Gastrocnemius medialis (tissue), 4 donors: ENCODE measurements at places on chromosomes 3 and 15. TPM values are rescaled to one million over a fixed set of nuclear protein-coding genes. Genes with fewer than 3 reads are reported as not detected.
A peak's percentile ranks its signal among the peaks of the same experiment; 100 is the strongest.

SEMA5B gene
- total RNA-seq, result 0.10 TPM

PARP3 gene
- total RNA-seq, result 19.0 TPM

DNA sequence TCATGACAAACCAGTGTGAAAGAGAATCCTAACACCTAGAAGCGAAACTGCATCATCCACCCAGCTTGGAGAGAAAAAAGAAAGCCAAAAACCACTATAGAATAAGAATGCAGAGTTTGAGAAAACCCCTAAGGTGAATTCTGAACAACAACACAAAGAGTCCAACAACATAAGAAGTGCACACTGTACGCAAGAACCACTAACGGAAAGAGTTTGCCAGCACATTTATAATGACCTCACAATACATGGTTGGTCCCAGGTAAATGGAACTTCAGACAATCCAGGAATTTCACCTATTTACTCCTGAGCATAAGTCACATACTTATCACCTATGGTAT is 128.3 kb upstream of the BHLHE40 start:
- H3K4me3 ChIP-seq, result no peak overlapping the region
- H3K36me3 ChIP-seq, result no peaks in the 10 kb centered on the region
- H3K27me3 ChIP-seq, result no peaks in the 10 kb centered on the region
- DNase-seq, result no peak

DNA sequence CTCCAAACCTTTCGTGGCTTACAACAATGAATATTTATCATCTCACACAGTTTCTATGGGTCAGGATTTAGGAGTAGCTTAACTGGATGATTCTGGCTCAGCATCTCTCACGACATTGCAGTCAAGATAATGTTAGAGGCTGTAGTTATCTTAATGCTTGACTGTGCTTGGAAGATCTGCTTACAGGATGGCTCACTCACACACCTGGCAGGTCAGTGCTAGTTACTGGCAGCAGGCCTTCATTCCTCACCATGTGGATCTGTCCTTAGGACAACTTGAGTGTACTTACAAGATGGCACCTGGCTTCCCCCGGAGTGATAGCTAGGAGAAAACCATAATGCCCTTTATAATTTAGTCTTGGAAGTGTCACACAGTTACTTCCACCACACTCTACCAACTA is 32.8 kb upstream of the OXTR start:
- H3K36me3 ChIP-seq, result no peaks in the 10 kb centered on the region
- no peak overlapping the region for H3K4me3 ChIP-seq
- H3K27ac ChIP-seq, result no peak overlapping the region
- H3K27me3 ChIP-seq, result no peaks in the 10 kb centered on the region
- H3K4me1 ChIP-seq, result no peaks in the 10 kb centered on the region

DNA sequence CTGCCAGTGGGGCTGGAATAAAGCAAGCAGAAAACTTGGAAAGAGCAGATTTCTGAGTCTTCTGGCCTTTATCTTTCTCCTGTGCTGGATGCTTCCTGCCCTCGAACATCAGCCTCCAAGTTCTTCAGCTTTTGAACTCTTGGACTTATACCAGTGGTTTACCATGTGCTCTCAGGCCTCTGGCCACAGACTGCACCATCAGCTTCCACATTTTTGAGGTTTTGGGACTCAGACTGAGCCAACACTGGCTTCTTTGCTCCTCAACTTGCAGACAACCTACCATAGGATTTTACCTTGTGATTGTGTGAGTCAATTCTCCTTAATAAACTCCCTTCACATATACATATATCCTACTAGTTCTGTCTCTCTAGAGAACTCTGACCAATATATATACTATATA is 706.6 kb downstream of the NR2F2 start:
- no peaks in the 10 kb centered on the region for H3K4me1 ChIP-seq
- no peak overlapping the region for H3K27ac ChIP-seq
- no peak for DNase-seq

PGBD4 gene
- total RNA-seq, result 0.73 TPM

ZNF770 gene
- total RNA-seq, result 45.0 TPM

DNA sequence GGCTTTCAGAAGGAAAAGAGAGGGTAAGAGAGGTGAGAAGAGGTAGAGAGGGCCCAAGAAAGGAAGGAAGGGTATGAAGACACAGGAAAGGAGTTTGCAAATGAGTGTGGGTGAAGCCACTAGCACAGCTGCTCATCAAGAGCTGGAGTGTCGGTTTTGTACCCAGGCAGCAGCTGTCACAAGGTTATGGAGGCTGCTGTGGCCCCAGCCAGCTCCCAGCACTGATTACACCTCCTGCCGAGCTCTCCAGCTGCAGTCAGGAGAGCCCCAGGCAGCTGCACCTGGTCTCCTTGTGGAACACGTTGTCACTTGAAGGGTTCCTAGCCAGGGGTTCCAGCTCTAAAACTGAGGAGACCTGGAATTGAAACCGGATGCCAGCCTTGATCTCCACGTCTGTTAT is 60.4 kb upstream of the CHD2 start:
- DNase-seq, result no peak
- H3K4me3 ChIP-seq, result no peak overlapping the region
- H3K27me3 ChIP-seq, result no peaks in the 10 kb centered on the region

GASK1A gene
- total RNA-seq, result 0.52 TPM

- H3K36me3 ChIP-seq, result no peaks in the 10 kb centered on the region
- no peaks in the 10 kb centered on the region for H3K4me1 ChIP-seq
- H3K27me3 ChIP-seq, result no peaks in the 10 kb centered on the region
- H3K4me3 ChIP-seq, result no peak overlapping the region
Observed at GRCh38 chr15:101781928-101782327, 21.4 kb upstream of the OR4F6 start.

- no peaks in the 10 kb centered on the region for H3K27me3 ChIP-seq
- no peaks in the 10 kb centered on the region for H3K36me3 ChIP-seq
- DNase-seq, result no peak
- no peak overlapping the region for H3K27ac ChIP-seq
Observed at GRCh38 chr3:180382638-180383180, 219.3 kb upstream of the TTC14 start.

- H3K36me3 ChIP-seq, result no peaks in the 10 kb centered on the region
- H3K27ac ChIP-seq, result no peak overlapping the region
- no peak for DNase-seq
- no peaks in the 10 kb centered on the region for H3K27me3 ChIP-seq
- no peaks in the 10 kb centered on the region for H3K4me1 ChIP-seq
- no peak overlapping the region for H3K4me3 ChIP-seq
Observed at GRCh38 chr3:140455521-140456214, 222.2 kb upstream of the TRIM42 start.

- H3K4me1 ChIP-seq, result no peaks in the 10 kb centered on the region
- DNase-seq, result no peak
- no peak overlapping the region for H3K4me3 ChIP-seq
Observed at GRCh38 chr3:142046320-142047020, 102.9 kb downstream of the TFDP2 start.

GPR156 gene
- total RNA-seq, result not detected

KNG1 gene
- 0.55 TPM for total RNA-seq

DNA sequence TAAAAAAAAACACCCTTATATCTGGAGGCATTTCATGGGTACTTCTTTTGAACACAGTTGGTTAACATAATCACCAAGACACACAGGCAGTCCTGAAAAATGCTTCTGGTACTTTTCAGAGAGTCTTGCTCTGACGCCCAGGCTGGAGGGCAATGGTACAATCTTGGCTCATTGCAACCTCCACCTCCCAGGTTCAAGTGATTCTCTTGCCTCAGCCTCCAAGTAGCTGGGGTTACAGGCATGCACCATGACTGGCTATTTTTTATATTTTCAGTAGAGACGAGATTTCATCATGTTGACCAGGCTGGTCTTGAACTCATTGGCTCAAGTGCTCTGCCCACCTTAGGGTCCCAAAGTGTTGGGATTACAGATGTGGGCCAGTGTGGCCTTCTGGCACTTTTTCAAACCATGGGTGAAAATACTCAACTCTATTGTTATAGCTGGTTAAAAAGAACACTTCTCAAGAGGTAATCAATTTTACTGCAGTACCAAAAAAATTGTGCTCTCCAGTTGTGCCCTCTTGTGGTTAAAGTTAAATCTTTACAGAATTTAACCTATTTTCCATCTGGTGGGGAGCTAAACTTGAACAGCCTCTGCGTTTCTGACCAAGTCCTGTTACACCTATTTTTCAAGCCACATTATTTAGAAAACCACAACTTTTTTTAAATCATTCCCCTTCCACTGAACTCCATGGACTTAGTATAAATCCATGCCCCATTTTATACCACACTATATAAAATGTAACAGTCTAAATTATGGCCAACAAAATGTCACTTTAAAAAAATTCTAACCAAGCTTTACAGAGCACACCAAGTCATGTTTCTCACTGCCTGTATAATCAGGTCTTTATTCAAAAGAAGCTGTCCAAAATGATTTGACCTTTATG is 1.2 kb upstream of the SNAPC5 start:
- H3K27me3 ChIP-seq, result no peaks in the 10 kb centered on the region
- H3K4me3 ChIP-seq, result no peak overlapping the region
- peak overlapping the region; percentile 95 for H3K27ac ChIP-seq
- DNase-seq, result no peak

GRCh38 chr3:157586293-157586692 is 83.1 kb upstream of the VEPH1 start:
- no peak for DNase-seq
- no peaks in the 10 kb centered on the region for H3K27me3 ChIP-seq
- H3K27ac ChIP-seq, result no peak overlapping the region
- H3K4me1 ChIP-seq, result no peaks in the 10 kb centered on the region
- H3K4me3 ChIP-seq, result no peak overlapping the region
- H3K36me3 ChIP-seq, result no peaks in the 10 kb centered on the region

- H3K27ac ChIP-seq, result no peak overlapping the region
- H3K36me3 ChIP-seq, result no peaks in the 10 kb centered on the region
- DNase-seq, result no peak
- no peaks in the 10 kb centered on the region for H3K27me3 ChIP-seq
- H3K4me1 ChIP-seq, result no peaks in the 10 kb centered on the region
Observed at GRCh38 chr15:44315126-44315525, 26.6 kb downstream of the GOLM2 start.

- no peak overlapping the region for H3K4me3 ChIP-seq
- H3K27me3 ChIP-seq, result no peaks in the 10 kb centered on the region
- no peak overlapping the region for H3K27ac ChIP-seq
- no peaks in the 10 kb centered on the region for H3K36me3 ChIP-seq
- DNase-seq, result no peak
- no peaks in the 10 kb centered on the region for H3K4me1 ChIP-seq
Observed at GRCh38 chr15:62932436-62932835, 110.1 kb upstream of the TPM1 start.

- H3K4me3 ChIP-seq, result no peak overlapping the region
- H3K27ac ChIP-seq, result peak overlapping the region; percentile 82
- H3K4me1 ChIP-seq, result peaks cover 42% of the 10 kb centered on the region
- no peak for DNase-seq
- H3K36me3 ChIP-seq, result no peaks in the 10 kb centered on the region
Observed at GRCh38 chr3:138469874-138470273, 35.5 kb downstream of the ESYT3 start.

ITGB5 gene
- 101 TPM for total RNA-seq

- no peak overlapping the region for H3K4me3 ChIP-seq
- no peaks in the 10 kb centered on the region for H3K27me3 ChIP-seq
- H3K36me3 ChIP-seq, result no peaks in the 10 kb centered on the region
- H3K4me1 ChIP-seq, result no peaks in the 10 kb centered on the region
- DNase-seq, result no peak
- no peak overlapping the region for H3K27ac ChIP-seq
Observed at GRCh38 chr3:169286214-169286613, 377.3 kb downstream of the MECOM start.

GRCh38 chr15:88644741-88645140 is 5.9 kb downstream of the ISG20 start:
- H3K36me3 ChIP-seq, result no peaks in the 10 kb centered on the region
- H3K27me3 ChIP-seq, result no peaks in the 10 kb centered on the region

LRRC15 gene
- not detected for total RNA-seq

- no peaks in the 10 kb centered on the region for H3K27me3 ChIP-seq
- no peaks in the 10 kb centered on the region for H3K36me3 ChIP-seq
- no peaks in the 10 kb centered on the region for H3K4me1 ChIP-seq
- DNase-seq, result no peak
- no peak overlapping the region for H3K4me3 ChIP-seq
- H3K27ac ChIP-seq, result no peak overlapping the region
Observed at GRCh38 chr3:104885214-104885814, 481.4 kb upstream of the ALCAM start.
